ENCODE measurements at places on chromosomes 2 and 18.

- peak; percentile 83 for DNase-seq
Observed at GRCh38 chr18:62586151-62586774, 63.4 kb downstream of the ZCCHC2 start.

GRCh38 chr2:84619794-84620371 lies 103.6 kb downstream of the DNAH6 start:
- no peak for DNase-seq

DNA sequence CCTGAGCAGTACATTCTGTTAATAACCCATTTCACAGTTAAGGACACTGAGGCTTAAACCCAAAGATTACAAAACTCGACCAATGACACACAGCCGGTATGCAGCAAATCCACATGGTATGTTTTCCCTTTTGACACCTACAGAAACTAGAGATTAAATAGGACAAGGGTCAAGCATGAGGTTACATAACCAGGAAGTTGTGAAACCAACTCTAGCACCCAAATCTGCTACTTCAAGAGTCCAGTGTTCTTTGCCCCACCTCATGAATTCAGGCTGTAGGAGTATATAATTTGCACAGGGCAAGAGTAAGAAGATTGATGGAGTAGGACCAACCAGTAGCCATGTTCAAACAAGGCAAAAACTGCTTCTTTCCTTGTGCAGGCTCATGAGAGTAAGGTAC lies 249.8 kb downstream of the BCL11A start:
- no peak for DNase-seq

DNA sequence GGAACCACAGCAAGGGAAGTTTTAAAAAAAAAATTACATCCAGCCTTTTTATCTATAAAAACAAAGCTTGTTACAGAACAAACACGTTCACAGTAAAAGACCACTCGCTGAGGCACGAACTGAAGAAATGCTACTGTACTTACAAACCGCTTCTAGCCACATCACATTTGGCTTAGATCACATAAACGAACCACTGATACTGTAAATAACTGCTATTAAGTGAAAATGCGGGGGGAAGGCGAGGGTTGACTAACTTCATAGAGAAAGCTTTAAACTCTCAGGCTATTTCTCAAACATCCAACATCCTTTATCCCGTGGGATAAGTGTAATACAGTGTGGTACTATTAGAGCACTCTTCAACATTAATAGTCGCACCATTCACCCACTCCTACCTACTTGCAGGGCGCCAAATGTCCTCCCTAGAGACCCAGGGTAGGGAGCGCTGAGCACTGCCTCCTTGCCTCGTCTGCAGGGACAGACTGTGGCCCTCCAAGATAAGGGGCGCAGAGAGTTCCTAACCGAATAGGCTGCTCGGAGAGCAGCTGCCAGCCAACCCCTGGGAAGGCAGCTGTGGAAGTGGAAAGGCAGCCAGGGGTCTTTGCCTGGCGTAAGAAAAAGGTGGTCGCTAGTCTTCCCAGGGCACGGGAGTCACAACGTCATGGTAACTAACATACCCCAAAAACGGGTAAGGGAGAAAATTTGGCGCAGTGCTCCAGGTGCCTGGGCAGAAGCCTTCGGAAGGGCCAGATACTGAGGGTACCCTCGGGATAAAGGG lies 854 bp downstream of the GPR155 start:
- DNase-seq, result peak; percentile 41

GRCh38 chr2:10245021-10245420 lies 57.7 kb upstream of the HPCAL1 start:
- no peak for DNase-seq

DNA sequence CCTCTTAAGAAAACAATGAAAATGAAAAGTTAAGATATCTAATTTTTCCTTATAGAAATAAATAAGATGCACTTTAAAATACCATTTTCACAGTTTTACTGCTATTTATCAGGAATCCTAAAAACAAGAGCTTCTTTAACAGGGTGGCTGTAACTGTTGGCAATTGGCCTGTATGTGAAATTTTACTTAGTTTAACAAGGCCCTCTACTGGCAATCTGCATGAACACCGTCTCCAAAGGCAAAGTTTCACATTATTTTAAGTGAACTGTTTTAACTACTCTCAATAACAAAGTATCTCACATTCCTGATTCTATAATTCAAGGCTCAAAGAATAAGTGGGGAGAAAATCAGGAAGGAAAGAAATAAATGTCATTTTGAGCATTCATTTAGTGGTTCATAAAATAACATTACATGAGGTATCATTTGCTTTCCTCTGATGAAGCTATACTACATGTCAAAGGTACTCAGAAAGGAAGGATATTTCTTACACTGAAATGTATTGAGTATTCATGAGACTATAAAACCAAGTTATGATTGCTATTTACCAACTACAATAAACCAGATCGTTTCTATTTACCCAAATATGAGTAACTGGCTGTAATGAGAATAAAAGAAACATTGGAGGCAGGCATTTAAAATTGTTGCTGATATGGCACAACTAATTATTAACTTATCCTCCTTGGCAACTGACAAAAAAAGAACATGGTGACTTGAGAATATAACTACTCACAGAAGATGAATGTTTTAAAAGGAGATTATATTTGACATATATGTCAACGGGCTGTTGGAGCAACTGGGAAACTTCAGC lies 7.0 kb downstream of the NCKAP5 start:
- no peak for DNase-seq

DNA sequence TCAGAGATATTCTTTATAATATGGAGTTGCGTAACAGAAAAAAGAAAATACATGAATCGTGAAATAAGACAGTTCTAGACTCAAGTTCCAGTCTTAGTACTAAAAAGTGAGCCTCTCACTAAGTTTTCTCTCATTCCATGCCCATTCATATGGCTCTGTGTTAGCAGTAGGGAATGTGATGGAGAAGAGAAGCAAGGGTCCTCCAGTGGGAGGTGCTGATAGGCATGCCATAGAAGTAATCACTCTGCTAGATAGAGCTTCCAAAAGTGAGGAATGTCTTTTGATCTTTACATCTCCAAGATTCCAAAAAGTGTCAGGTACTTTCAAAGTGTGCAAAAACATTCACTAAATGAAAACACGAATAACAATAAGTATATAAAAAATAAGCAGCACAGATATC lies 678.4 kb downstream of the DCDC2C start:
- no peak for DNase-seq

- DNase-seq, result no peak
Observed at GRCh38 chr2:177611310-177611886, 218.8 kb downstream of the AGPS start.

- no peak for DNase-seq
Observed at GRCh38 chr2:179165356-179166000, 99.2 kb downstream of the SESTD1 start.

DNA sequence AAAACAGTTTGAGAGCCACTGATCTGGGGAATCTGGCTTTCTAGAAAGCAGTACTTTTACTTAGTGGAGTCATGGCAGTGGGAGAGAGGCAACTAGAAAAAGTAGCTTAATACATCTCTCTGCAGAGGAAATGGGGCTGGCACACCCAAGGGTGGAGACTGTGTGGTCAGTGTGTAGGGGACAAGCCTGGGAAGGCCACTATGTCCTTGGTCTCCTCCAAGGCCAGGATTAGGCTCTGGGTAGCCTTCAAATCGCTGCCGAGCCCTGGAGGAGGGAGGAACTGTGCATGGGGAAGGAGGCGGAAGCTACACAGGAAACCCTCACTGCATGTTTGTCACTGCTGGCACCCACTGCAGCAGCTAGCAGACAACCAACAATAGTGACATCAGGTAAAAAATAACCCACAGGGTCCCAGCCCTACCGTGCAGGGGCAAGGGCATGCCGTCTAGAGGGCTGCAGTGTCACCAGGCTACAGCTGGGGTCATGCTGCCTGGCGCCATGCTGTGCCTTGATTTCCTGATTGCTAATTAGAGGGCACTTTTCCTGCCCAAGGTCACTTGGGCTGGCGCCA lies 34.8 kb downstream of the LBH start:
- peak; percentile 50 for DNase-seq

DNA sequence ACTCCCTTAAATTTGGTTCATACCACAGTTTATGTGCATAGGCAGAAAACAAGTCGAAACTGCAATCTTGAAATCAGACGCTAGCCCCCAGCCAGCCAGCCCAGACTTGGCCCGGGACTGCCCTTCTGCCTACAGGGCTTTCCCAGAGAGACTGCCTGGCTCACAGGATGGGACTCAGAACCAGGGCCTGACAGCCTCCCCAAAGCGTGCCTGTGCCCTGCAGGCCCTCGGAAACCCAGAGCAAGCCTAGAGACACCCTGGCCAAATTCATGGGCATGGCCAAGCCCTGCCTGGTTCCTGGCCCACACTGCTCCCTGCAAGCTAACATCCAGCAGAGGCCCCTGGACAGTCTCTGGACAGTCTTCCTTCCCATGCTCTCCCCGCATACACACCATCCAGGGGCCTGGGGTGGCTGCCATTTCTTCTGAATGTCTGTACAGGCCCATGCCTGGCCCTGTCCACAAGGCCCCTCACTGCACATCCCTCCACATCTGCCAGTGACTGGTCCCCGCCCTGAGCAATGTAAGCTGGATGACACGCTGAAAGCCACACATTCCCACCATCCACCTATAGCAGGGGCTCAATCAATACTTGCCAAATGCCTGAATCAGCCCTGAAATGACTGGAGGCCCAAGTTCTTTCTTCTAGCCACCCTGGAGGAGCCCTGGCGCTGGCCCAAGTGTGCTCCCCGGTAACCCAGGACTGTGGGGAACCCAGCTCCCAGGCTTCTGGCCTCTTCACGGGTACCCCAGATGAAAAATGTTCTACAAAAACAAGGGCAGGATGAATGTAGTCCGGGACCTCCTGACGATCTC lies 73.1 kb downstream of the HDAC4 start:
- DNase-seq, result peak; percentile 61

DNA sequence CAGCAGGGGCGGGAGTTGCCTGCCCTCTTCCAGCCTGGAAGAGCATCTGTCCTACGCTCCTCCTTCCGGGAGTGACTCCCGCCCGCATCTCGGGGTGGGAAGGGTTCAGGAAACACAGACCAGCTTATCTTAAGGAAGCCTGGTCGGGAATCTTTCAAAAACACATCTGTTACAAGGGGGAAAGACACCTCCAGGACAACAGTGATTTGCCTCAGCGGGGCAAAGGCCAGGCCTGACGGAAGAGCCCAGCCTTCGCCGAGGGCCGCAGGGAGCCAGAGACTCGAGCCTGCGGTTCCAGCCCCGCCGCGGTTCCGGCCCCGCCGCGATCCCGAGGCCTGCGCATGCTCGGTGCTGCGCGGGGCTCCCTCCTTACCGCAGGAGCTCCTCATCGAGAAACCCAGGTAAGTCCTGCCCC lies 38.1 kb upstream of the TGIF1 start:
- peak; percentile 65 for DNase-seq
